ENCODE measurements at places on chromosomes 7 and 10. TPM values are rescaled to one million over a fixed set of nuclear protein-coding genes. Genes with fewer than 3 reads are reported as not detected.

ABCB4 gene
- not detected for total RNA-seq

ARF5 gene
- 459 TPM for total RNA-seq

EZH2 gene
- 37.5 TPM for total RNA-seq

DPP6 gene
- total RNA-seq: 11.1 TPM

PKD1L1 gene
- total RNA-seq: 0.14 TPM

CTAGE8 gene
- total RNA-seq: not detected

AVL9 gene
- total RNA-seq: 41.9 TPM

CLDN3 gene
- total RNA-seq: not detected

COL17A1 gene
- total RNA-seq: 0.03 TPM

EMX2 gene
- not detected for total RNA-seq

PRLHR gene
- total RNA-seq: not detected

DOCK1 gene
- 36.6 TPM for total RNA-seq

GARIN1A gene
- total RNA-seq: 0.81 TPM

C7orf33 gene
- not detected for total RNA-seq

CCNJ gene
- 8.1 TPM for total RNA-seq

CRTAC1 gene
- total RNA-seq: 0.10 TPM

NFE2L3 gene
- total RNA-seq: 211 TPM

LDB3 gene
- 0.37 TPM for total RNA-seq

THSD7A gene
- total RNA-seq: not detected

GLUD1 gene
- 208 TPM for total RNA-seq

PRKRIP1 gene
- 25.2 TPM for total RNA-seq

OPN1SW gene
- total RNA-seq: not detected

WNT16 gene
- total RNA-seq: not detected

RSBN1L gene
- total RNA-seq: 19.2 TPM

UTF1 gene
- not detected for total RNA-seq

MLXIPL gene
- total RNA-seq: not detected

FAM24B gene
- 2.6 TPM for total RNA-seq

ANKRD30A gene
- not detected for total RNA-seq

SRRM3 gene
- 8.5 TPM for total RNA-seq

DPCD gene
- total RNA-seq: 419 TPM

WNT2 gene
- total RNA-seq: not detected

GBX1 gene
- total RNA-seq: 0.37 TPM

LBX1 gene
- total RNA-seq: 17.5 TPM

RTKN2 gene
- 3.1 TPM for total RNA-seq

HTR5A gene
- total RNA-seq: not detected

TNKS2 gene
- total RNA-seq: 38.4 TPM

RBP3 gene
- total RNA-seq: not detected

SPDYE1 gene
- not detected for total RNA-seq

AMPH gene
- not detected for total RNA-seq

GIMAP1 gene
- not detected for total RNA-seq

CYP26A1 gene
- total RNA-seq: 0.24 TPM

CH25H gene
- total RNA-seq: not detected

POLL gene
- 87.8 TPM for total RNA-seq

AKR1E2 gene
- 3.1 TPM for total RNA-seq

GHRHR gene
- total RNA-seq: not detected

KCNH2 gene
- 11.5 TPM for total RNA-seq

TASOR2 gene
- total RNA-seq: 31.4 TPM

ANKRD61 gene
- total RNA-seq: not detected

LHPP gene
- total RNA-seq: 17.3 TPM

ZNF117 gene
- 1.3 TPM for total RNA-seq

IDI2 gene
- not detected for total RNA-seq

DPYSL4 gene
- total RNA-seq: 4.9 TPM

EBLN1 gene
- not detected for total RNA-seq

UCN3 gene
- not detected for total RNA-seq

CAMK1D gene
- total RNA-seq: not detected

NUTM2E gene
- total RNA-seq: not detected
